ENCODE measurements at places on chromosomes 4 and X. TPM values are rescaled to one million over a fixed set of nuclear protein-coding genes. Genes with fewer than 3 reads are reported as not detected.

GRCh38 chrX:33273535-33273934 is 62.2 kb upstream of the DMD start:
- no peak for DNase-seq

HS6ST2 gene
- not detected for polyA plus RNA-seq

DNA sequence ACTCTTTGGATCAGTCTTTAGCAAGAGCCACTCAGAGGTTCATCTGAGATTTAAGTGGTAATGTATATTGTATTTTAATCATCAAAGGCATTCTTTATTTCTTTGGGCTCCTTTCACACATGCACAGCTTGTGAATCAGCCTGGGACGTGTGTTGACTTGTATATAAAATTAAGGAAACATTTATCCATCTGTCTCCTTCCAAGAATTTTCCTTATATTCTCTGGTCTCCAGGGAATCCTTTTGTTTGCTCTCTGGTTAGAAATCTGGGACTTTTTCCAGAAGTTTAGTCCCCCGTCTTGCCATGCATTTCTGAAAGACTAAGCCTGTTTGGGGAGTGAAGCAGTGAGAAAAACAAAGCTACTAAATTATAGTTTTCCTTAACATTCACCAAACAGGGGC is 212.3 kb downstream of the DCAF12L2 start:
- DNase-seq, result no peak

- no peak for DNase-seq
These were observed 7.8 kb downstream of the DIAPH2 start for GRCh38 chrX:96692454-96692853.

CSAG3 gene
- polyA plus RNA-seq, result not detected

- DNase-seq, result no peak
These were observed 15.1 kb upstream of the GK start for GRCh38 chrX:30637874-30638815.

DNA sequence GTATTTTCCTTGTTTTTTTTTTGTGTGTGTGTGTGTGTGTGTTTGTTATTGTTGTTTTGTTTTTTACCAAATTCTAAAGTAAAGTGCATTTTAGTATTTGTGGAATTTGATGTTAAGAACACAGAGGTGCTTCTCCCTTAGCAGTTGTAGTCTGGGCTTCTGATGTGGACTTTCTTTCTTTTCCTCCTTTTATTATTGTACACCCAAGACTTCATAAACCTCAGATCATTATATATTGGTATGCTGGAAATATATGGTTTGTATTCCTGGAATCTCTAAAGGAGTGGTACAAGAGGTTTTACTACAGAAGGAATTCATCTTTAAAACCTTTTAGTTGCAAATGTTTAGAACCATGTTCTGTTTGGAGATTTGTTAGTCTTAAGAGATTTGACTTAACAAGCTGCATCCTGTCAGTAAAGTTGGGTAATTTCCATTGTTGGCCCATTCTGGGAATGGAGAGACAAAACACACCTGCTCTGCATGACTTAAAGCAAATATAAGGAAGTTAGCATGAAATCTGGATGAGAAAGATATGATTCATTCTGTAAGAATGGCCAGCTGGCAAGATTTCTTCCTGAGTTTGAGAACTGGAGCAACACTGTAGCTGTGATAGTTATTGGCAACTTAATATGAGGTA is 64.0 kb downstream of the SMAD1 start:
- no peak for DNase-seq

DNA sequence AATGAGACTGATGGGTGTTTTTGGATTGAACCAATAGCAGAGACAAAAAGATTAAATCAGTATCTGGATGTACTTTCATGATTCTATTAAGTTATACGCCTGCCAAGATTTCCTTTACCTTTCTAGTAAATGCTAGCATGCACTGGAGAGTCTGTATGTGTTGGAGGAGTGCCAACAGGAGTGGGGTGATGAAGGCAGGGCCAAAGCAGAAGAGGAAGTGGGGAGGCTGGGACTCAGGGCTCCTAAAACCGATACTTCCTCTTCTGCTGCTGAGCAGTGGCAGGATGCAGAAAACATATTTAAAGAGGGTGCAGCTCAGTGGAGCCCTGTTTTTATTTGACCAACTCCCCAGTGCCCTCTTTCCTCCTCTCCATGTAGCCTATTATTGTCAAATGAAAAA is 5.6 kb downstream of the CYSLTR1 start:
- DNase-seq, result peak; percentile 48
